ENCODE measurements at places on chromosomes 7 and 10. TPM values are rescaled to one million over a fixed set of nuclear protein-coding genes. Genes with fewer than 3 reads are reported as not detected.

GRCh38 chr7:92997152-92997551 is 120.6 kb downstream of the SAMD9 start:
- no peak for DNase-seq

GRCh38 chr7:143511593-143512047 is 33.9 kb downstream of the TAS2R41 start:
- DNase-seq: no peak

- DNase-seq: no peak
Observed at GRCh38 chr7:2478800-2479199, 2.6 kb upstream of the GRIFIN start.

DNA sequence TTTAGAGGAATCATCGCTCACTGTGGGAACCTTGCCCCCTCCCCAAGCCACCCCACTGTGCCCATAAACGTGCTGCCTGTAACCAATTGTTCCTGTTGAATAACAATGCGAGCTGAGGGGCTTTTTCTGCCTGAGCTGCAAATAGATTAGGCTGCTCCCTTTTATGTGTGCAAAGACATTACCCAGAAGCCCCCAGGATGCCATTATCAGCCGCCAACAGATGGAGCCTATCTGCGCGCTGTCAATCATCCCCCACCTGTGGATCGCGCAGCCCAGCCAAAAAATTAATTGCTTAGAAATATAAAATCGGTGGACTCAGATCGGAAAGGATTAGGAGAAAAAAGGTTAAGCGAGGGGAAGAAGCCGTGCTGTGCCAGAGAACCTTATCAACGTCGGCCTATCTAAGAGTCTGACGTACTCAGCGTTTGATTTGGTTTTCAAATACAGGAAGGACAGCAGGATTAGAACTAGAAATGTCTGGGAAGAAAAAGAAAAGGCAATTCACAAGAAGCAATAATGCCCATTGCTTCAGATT is 167.3 kb upstream of the MYO3A start:
- DNase-seq: no peak

Gene SFTPA2
- 0.87 TPM for total RNA-seq

- DNase-seq: no peak
Observed at GRCh38 chr7:107610323-107610722, 30.3 kb downstream of the BCAP29 start.

Gene CCZ1B
- 86.8 TPM for total RNA-seq

DNA sequence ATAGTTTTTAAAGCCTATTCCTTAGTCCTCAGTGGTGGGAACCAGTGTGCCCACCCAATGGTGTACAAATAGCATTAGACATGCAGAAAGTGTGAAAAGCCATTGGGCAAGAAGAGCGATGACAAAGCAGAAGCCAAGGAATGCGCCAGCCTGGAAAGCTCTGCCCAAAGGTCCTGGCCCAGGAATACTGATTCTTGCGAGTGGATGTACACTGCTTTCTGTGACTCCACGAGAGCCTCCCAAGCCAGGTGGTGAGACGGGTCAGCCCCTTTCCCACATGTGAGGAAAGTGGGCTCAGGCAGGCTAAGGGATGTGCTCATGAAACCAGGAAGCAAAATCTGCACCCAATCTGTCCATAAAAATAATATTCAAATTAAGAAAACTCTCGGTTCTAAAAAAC is 106.6 kb downstream of the ADCY1 start:
- DNase-seq: no peak

DNA sequence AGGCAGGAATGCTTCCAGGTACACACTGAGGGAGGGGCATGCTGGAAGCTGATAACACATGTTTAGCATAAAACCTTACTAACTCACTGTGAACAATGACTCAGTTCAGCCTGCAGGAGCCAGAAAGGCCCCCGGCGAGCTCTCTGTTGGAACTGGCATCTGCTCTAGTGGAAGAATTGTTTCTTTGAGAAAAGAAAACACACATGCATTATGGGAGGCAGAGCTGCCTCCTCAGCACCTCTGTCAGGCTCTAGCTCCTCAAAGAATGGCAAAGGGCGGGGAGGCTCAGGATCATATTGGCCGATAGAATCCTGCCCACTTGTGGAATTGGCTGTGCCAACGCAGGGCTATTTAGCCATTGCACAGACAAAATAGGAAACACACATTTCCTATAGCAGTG is 338.3 kb downstream of the CXCL12 start:
- DNase-seq: peak; percentile 62

- DNase-seq: no peak
Observed at GRCh38 chr10:56715262-56715661, 354.2 kb upstream of the ZWINT start.

DNA sequence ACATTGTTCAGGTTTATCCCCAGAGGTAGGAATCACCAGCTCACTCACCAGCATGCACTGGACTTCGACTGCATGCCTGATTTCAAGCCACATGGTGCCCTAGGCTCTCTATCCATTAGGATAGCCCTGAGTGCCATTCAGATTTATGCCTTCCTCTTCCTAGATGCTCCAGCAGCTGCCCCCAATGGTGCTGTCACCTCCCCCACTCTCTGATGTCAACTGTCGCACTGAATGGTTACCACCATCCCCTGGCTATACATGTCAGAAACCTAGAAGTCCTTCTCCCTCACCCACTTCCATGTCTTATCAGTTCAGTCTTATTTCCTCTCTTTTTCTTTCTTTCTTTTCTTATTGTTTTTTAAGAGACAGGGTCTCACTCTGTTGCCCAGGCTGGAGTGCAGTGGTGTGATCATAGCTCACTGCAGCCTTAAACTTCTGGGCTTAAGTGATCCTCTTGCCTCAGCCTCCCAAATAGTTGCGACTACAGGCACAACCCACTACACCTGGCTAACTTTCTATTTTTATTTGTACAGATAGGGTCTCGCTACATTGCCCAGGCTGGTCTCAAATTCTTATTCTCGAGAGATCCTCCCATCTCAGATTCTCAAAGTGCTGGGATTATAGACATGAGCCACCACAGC is 2.9 kb downstream of the SFXN4 start:
- DNase-seq: no peak

- DNase-seq: no peak
Observed at GRCh38 chr7:47707583-47707982, 125.7 kb upstream of the TNS3 start.

DNA sequence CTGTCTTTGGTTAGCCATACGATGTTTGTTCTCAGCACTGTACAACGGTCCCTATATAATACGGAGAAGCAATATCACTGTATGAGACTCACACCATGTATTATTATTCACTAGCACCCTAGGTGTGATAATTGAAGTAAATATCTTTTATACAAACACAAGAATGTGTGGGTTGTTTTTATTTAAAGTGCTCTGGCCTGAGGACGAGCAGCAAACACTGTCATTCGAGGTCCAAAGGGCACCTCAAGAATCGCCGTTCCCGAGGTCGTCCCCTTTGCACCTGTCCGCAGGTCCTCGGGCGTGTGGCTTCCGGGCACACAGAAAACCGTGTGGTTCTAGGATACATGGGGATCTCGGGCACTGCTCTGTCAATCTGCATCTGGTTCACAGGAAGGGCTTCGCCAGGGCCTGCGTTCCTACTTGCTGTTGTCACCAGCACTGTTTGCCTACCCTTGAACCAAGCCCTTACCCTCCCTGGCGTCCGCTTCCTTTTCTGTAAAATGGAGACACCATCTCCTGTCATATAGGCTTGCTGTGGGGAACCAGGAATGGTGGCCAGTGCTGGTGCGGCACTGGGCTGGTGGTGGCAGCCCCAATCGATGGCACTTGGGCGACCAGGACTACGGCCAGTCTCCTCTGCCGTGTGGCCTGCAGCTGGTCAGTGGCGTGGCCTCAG is 28.5 kb upstream of the SH2B2 start:
- DNase-seq: no peak

Gene DEPP1
- 9.8 TPM for total RNA-seq

Gene VSTM4
- 3.8 TPM for total RNA-seq

Gene STK32C
- 22.8 TPM for total RNA-seq

DNA sequence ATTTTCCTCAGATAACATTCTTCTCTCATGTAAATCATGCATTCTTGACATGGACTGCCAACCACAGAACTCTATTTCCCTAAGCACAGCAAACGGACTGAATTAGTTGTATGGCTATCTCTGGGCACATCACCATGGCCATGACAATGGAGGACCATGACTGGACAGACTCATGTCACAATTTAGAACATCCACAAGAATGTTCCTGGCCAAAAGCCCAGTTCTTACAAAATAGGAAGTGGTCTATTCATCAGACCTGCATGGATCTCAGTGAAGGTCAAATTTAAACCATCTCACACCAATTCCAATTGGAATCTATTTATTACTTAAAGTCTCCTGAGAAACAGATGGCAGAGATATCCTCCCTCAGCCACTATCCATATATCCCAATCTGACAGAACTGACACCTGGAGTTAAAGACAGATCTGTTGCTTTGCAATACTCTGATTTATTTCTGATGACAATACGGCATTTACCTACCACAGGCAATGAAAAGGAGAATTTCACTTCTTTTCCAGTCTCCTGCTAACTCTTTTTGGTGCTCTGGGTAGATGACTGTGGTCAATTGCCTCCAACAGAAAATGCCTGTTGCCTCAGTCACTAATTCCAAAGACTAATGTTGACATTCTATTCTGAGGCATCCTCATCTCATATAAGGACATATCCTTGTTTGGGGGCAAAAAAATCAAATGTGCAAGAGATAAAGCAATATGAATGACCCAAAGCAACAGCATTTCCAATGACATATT is 254.8 kb downstream of the HTR7 start:
- DNase-seq: no peak

Gene OPN4
- not detected for total RNA-seq

Gene PARD3
- total RNA-seq: 39.7 TPM

DNA sequence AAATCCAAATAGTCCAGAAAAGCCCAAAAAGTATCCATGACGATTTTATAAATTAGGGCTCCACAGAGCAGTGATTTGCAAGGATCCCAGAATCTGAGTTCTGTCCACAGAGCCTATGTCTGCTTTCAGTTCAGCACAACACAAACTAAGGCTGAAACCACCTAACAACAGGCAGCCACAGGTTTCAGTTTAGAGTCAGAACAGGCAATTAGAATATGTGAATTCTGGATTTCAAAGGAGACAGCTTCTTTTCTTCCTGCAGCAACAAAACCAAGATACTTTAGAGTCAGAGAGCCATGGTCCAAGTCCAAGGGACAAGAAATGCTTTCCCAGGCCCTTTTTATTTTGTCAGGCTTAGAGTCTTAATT is 23.6 kb downstream of the IFIT3 start:
- peak; percentile 62 for DNase-seq
